Progenitor cell of endocrine pancreas (in vitro differentiated cells): ENCODE measurements at places on chromosomes 7 and 10. TPM values are rescaled to one million over a fixed set of nuclear protein-coding genes. Genes with fewer than 3 reads are reported as not detected.

- no peak overlapping the region for H3K27ac ChIP-seq
- H3K4me3 ChIP-seq = no peak overlapping the region
- no peak for DNase-seq
These were observed 48.1 kb downstream of the NEURL1 start for GRCh38 chr10:103541616-103542015.

- H3K4me1 ChIP-seq = no peaks in the 10 kb centered on the region
- DNase-seq = no peak
- no peak overlapping the region for H3K27ac ChIP-seq
- no peaks in the 10 kb centered on the region for H3K36me3 ChIP-seq
- H3K4me3 ChIP-seq = no peak overlapping the region
These were observed 86.8 kb upstream of the CHST15 start for GRCh38 chr10:124180044-124180745.

DNA sequence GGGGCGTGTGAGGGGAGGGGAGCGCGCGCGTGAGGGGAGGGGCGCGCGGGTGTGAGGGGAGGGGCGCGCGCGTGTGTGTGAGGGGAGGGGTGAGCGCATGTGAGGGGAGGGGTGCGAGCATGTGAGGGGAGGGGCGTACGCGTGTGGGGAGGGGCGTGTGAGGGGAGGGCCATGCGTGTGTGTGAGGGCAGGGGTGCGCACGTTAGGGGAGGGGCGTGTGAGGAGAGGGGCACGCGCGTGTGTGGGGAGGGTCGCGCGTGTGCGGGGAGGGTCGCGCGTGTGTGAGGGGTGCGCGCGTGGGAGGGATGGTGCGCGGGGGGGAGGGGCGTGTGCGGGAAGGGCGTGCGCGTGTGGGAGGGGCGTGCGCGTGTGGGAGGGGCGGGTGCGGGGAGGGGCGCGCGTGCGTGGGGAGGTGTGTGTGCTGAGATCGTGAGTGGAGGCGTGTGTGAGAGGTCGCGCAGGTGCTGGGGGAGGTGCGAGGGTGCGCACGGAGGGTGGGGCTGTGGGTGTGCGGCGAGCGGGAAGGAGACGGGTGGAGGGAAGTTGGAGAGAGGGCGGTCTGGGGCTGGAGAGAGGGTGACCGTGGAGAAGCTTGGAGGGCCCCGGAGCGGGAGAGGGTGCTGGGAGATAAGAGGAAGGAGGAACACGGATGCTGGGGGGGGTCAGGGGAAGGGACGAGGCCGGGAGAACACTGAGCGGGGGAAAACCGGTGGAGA lies 19.7 kb downstream of the MXI1 start:
- peaks cover 9% of the 10 kb centered on the region for H3K36me3 ChIP-seq
- H3K27me3 ChIP-seq = no peaks in the 10 kb centered on the region
- peaks cover 17% of the 10 kb centered on the region for H3K4me1 ChIP-seq
- peak; percentile 30 for DNase-seq
- H3K27ac ChIP-seq = peak overlapping the region; percentile 96
- H3K4me3 ChIP-seq = peak overlapping the region; percentile 96

The RHOBTB1 gene
- 21.7 and 23.8 TPM in 2 replicates for total RNA-seq

DNA sequence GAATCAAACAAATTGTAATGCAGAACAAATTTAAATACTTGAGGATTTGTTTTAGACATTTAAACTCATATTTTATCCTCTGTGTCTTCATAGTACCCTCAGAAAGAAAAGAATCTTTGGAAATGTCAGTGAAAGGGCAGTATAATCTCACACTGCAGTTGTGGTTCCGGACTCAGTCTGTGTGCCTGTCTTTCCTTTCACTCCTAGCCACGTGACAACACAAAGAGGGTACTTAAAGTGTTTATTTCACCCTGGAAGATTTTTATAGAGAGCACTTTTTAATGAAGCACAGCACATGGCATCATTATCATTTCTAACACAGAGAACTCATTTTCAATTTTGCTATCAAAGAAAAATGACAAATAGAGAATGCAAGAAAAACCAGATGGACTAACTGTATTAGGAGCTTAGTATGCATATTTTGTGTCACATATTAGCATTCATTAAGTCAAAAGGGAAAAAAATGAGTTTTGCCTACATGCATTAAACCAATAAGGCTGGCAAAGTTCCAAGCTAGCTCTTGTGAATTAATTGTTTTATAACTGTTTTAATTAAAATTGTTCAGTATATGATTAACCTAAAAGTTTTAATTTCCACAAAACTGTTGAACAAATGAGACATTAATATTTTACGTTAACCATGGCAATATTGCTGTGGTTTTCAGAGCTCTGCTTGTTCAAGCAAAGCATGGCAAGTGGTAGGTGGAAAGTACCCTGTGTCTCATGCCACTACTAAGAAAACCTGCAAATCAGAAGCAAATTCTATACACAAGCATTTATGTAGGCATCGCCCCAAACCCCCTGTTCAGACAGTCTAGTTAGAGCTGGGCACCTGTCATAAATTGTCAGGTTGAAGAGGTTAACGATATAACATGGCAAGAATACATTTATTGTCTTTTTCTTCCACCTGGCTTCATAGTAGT lies 65.9 kb downstream of the AUTS2 start:
- DNase-seq = no peak
- H3K4me1 ChIP-seq = peaks cover 24% of the 10 kb centered on the region
- H3K4me3 ChIP-seq = no peak overlapping the region
- H3K27me3 ChIP-seq = no peaks in the 10 kb centered on the region
- H3K27ac ChIP-seq = no peak overlapping the region

DNA sequence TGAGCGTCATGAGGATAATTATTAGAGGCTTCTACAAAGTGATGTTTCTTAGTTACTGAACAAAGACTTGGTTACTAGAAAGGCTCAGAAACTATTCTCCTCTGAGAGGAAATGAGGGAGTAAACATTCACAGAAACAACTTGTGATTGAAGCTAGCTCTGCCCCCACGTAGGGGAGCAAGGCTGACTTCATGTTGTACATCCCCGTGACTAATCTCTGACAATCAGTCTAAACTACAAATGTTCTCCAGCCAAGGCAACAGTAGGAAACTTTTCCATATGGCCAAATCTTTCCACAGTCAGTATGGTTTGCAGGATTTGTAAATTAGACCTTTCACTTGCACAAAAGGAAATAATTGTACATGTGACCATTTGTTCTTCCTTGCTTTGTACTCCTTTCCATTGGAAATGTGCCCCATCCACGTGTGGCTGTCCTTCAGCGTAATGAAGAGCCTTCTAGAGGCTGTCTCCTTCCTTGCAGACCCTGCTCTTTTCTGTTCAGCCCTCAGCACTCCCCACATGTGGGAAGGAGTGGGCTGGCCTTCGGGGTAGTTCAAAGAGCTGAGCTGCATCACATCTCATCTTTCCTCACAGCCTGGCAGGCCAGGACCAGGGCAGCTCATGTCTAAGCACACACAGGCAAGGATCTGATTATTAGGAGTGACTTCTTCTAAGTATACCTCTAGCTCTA lies 93.5 kb downstream of the PCGF5 start:
- H3K36me3 ChIP-seq = no peaks in the 10 kb centered on the region
- peaks cover 7% of the 10 kb centered on the region for H3K27me3 ChIP-seq
- no peak for DNase-seq
- no peak overlapping the region for H3K27ac ChIP-seq

- H3K27ac ChIP-seq = no peak overlapping the region
- H3K36me3 ChIP-seq = peaks cover 2% of the 10 kb centered on the region
- no peak for DNase-seq
- no peaks in the 10 kb centered on the region for H3K27me3 ChIP-seq
- peaks cover 2% of the 10 kb centered on the region for H3K4me1 ChIP-seq
These were observed 483.7 kb upstream of the LRRN3 start for GRCh38 chr7:110607050-110607857.

GRCh38 chr10:61183967-61184366 lies 240.0 kb upstream of the RHOBTB1 start:
- H3K4me1 ChIP-seq = peaks cover 40% of the 10 kb centered on the region
- no peak overlapping the region for H3K27ac ChIP-seq
- no peak for DNase-seq
- H3K27me3 ChIP-seq = no peaks in the 10 kb centered on the region

DNA sequence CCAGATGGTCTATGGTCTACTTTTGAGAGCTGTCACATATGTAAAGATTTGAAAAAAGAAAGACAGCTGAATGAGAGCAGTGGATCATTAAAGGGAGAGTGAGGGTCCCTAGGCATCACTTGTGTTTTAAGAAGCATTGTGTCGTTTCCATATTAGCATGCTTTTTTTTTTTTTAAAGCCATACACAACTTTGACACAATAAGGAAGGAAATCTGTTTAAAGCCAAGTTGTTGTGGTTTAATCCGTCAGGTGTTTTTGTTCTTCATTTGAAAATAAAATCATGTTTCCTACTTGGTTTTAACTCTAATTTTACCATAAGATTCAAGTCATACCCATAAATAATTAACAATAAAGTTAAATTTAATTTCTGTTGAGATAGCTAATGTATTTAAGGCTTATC lies 53.5 kb downstream of the MDFIC start:
- no peaks in the 10 kb centered on the region for H3K27me3 ChIP-seq
- no peaks in the 10 kb centered on the region for H3K36me3 ChIP-seq
- H3K4me3 ChIP-seq = no peak overlapping the region
- DNase-seq = no peak

The C7orf25 gene
- total RNA-seq = 3.2 and 6.5 TPM in 2 replicates

- DNase-seq = no peak
- H3K4me1 ChIP-seq = peaks cover 14% of the 10 kb centered on the region
- H3K27me3 ChIP-seq = no peaks in the 10 kb centered on the region
- peak overlapping the region; percentile 69 for H3K27ac ChIP-seq
- no peak overlapping the region for H3K4me3 ChIP-seq
These were observed 14.4 kb upstream of the RBM20 start for GRCh38 chr10:110629680-110630191.

GRCh38 chr7:103011650-103012049 lies 62.9 kb downstream of the FBXL13 start:
- no peak overlapping the region for H3K27ac ChIP-seq
- no peaks in the 10 kb centered on the region for H3K27me3 ChIP-seq
- no peak for DNase-seq
- H3K36me3 ChIP-seq = peaks cover 29% of the 10 kb centered on the region
- H3K4me1 ChIP-seq = no peaks in the 10 kb centered on the region

GRCh38 chr7:23294549-23295400 lies 4.4 kb upstream of the MALSU1 start:
- H3K36me3 ChIP-seq = no peaks in the 10 kb centered on the region
- peaks cover 8% of the 10 kb centered on the region for H3K27me3 ChIP-seq
- H3K4me3 ChIP-seq = no peak overlapping the region
- peaks cover 10% of the 10 kb centered on the region for H3K4me1 ChIP-seq
- no peak for DNase-seq

DNA sequence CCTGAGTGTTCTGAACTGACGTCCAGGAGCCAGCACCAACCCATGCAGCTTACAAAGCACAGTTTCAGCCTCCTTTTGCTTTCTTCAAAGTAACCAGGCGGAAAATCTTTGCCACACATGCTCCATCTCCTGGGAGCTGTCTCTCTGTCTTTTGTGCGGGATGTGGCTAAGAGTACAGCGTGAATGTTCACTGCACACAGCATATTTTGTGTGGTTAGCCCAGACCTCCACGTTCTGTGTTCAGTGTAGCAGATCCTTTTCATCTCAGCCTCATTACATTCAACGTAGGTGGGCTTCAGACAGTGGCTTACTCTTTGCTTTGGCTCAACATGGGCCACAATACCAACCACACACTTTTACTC lies 200.8 kb downstream of the TNS3 start:
- H3K36me3 ChIP-seq = peaks cover 18% of the 10 kb centered on the region
- no peak overlapping the region for H3K4me3 ChIP-seq
- no peak for DNase-seq
- H3K27ac ChIP-seq = peak overlapping the region; percentile 86
- no peaks in the 10 kb centered on the region for H3K27me3 ChIP-seq

- peaks cover 2% of the 10 kb centered on the region for H3K36me3 ChIP-seq
- H3K4me1 ChIP-seq = peaks cover 17% of the 10 kb centered on the region
- H3K4me3 ChIP-seq = no peak overlapping the region
- peaks cover 18% of the 10 kb centered on the region for H3K27me3 ChIP-seq
- DNase-seq = no peak
- no peak overlapping the region for H3K27ac ChIP-seq
These were observed 135.8 kb downstream of the CAMK1D start for GRCh38 chr10:12484941-12485805.

The CCNY gene
- 59.4 and 60.7 TPM in 2 replicates for total RNA-seq

DNA sequence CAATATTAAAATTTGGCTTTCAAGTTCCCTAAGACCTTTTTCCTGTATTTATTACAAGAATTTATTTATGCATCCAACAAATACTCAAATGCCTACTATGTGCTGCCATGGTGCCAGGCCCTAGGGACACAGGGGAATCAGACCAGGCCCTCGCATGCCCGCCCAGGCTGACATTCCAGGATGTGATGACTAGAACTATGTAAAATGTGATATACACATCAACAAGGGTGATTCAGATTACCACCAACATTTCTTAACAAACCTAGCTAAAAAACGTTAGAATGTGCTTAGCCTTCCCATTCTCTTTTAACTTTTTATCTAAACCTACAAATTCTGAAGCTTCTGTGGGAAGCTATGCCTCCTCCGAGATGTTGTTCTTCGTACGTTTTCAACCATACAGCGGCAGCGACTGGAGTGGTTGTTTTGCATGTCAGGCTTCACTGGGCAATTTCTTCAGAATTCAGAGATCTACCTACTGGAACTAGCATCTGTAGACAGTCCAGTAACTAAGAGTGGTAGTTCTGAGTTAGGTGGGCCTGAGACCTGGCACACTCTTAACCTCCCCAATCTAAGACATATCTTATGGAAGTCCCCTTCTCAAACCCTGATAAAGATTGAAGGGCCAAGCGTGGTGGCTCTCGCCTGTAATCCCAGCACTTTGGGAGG lies 22.1 kb downstream of the GNA12 start:
- peak overlapping the region; percentile 50 for H3K27ac ChIP-seq
- peaks cover 34% of the 10 kb centered on the region for H3K4me1 ChIP-seq
- no peak for DNase-seq
- peaks cover 11% of the 10 kb centered on the region for H3K36me3 ChIP-seq
- H3K27me3 ChIP-seq = no peaks in the 10 kb centered on the region

The FZD8 gene
- total RNA-seq = 27.4 TPM in 2 replicates

The SLC18A3 gene
- 0.20 TPM in 1 of 2 replicates, not detected in the other for total RNA-seq

DNA sequence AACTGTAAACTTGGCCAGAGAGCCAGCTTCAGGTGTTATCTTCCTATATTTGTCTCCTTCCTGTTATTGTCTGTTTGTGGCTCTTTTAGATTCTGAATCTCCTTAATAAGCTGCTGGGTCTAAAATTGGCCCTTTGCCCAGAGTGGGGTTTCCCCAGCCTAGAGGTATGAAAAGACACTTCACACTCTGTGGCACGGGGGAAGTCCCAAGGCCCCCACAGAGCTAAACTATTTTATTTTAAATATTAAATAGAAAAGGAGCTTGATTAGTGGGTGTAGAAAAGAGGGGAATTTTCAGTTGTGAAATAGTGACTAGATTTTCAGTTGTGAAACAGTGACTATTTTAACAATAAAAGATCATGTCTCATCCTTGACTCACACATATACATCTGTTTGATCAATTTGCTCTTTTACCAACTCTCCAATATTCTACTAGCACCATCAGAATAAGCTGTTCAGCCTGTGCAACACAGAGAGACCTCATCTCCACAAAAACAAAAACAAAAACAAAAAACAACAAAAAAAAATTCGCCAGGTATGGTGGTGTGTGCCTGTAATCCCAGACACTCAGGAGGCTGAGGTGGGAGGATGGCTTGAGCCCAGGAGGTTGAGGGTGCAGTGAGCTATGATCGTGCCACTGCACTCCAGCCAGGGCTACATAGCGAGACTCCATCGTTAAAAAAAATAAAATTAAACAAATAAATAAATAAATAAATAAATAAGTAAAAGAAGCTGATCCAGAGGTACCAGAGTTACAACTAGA lies 24.9 kb upstream of the ADO start:
- no peak overlapping the region for H3K4me3 ChIP-seq
- DNase-seq = no peak
- no peak overlapping the region for H3K27ac ChIP-seq
- H3K27me3 ChIP-seq = no peaks in the 10 kb centered on the region
- no peaks in the 10 kb centered on the region for H3K4me1 ChIP-seq
- peaks cover 2% of the 10 kb centered on the region for H3K36me3 ChIP-seq

The SLC16A12 gene
- total RNA-seq = 16.1 and 20.6 TPM in 2 replicates
